Lung (tissue), 17 donors: ENCODE measurements at places on chromosomes 1 and 21. TPM values are rescaled to one million over a fixed set of nuclear protein-coding genes. Genes with fewer than 3 reads are reported as not detected.

- DNase-seq, result no peak
These were observed 22.7 kb downstream of the RBM15 start for GRCh38 chr1:110361856-110362255.

CD1B gene
- total RNA-seq, result not detected

TP73 gene
- total RNA-seq, result 12.3 TPM

GRCh38 chr1:218811497-218811896, 362.2 kb upstream of the LYPLAL1 start:
- DNase-seq, result no peak

DNA sequence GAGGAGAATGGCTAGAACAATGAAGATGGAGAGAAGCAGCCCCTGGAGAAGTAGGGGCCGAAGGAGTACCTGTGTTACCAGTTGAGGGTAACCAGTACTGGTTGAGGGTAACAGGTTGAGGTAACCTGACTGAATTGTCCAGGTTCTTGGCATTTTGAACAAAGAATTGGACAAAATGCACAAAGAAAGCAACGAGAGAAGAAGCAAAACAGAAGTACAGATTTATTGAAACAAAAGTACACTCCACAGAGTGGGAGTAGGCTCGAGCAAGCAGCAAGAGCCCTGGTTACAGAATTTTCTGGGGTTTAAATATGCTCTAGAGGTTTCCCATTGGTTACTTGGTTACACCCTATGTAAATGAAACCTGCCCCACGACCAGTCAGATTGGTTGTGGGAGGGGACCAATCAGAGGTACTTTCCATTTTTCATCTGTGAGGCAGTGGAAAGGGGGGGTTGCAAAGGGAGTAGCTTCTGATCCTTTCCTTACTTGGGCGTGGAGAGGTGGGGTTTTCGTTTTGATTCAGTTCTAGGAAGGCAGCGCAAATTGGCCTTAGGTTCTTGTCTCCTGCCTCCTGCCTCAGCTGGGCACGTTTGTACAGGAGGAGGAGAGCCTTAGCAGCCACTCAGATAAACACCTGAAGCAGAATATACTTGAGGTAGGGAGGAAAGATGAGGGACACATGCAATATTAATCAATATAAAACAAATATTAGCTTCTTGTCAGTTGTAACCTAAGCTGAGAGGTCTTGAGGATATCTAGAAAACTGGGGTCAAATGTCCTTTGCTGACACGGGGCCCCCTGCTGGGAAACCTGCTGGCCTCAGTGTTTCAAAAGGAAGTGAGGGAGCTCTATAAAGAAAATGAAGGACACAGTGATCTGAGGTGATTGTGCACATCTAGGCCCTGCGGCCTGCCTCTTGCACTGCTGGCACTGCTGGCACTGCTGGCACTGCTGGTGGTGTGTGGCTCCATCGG, 14.3 kb upstream of the LSM10 start:
- no peak for DNase-seq

FLG2 gene
- not detected for total RNA-seq

- DNase-seq, result no peak
These were observed 494.5 kb upstream of the PBX1 start for GRCh38 chr1:164064501-164064900.

FMOD gene
- 46.3 TPM for total RNA-seq

MSH4 gene
- total RNA-seq, result 0.34 TPM

- DNase-seq, result peak; percentile 25
These were observed 406.7 kb downstream of the DISC1 start for GRCh38 chr1:232033285-232033684.

DNA sequence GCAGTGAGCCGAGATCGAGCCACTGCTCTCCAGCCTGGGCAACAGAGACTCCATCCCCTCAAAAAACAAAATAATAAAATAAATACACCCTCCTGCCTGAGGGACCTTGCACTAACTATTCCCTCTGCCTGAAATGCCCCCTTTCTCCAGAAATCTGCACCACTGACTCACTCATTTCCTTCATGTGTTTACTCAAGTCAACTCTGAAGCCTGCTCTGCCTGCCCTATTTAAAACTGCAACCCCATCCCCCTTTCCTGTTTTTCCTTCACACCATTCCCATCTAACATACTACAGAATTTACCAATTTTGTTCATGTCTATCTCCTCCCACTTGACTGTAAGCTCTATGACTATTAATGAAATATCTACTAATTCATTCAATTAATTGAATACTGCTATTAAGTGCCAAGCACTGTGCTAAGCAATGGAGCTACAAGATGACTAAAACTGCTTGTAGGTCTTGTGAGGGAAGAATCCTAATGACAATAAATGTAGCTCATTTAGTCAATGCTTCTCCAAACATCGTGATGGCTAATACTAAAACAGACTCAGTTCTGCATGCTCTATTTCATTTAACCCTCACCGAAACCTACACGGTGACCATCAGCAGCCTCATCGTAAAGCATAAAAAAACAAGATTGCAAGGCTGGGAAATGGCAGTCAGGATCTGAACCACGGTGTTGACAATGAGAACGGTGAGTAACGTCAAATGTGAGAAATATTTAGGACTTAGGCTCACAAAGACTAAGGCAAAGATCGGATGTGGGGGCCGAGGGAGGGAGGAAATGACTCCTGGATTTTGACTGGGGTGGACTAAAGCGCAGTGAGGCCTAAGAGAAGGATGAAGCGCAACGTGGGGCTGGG, 749 bp upstream of the TMEM39B start:
- peak; percentile 47 for DNase-seq

DNA sequence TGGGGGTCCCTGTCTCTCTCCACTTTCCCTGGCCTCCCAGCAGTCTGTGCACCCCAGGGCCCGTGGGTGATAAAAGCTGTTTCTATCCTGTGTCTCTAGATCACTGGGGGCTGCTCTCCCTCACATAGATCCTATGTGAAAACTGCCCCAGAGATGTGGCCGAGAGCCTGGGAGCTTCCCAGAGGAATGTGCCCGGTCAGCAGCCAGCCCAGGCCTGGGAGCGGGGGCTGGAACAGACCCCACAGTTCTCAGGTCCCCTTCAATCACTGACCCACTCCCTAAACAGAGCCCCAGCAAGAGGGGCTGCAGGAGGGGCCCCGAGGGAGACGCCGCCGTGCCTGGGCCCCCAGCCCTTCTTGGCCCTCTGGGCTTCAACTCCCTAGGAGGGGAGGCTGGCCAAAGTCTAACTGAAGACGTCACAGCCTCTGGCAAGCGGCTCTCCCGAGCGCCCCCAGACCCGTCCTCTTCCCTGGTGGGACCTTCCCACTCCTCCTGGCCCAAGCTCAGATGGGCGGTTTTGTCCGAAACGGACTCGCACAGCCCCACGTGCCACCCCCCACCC, 403 bp downstream of the MXRA8 start:
- DNase-seq, result no peak

DNA sequence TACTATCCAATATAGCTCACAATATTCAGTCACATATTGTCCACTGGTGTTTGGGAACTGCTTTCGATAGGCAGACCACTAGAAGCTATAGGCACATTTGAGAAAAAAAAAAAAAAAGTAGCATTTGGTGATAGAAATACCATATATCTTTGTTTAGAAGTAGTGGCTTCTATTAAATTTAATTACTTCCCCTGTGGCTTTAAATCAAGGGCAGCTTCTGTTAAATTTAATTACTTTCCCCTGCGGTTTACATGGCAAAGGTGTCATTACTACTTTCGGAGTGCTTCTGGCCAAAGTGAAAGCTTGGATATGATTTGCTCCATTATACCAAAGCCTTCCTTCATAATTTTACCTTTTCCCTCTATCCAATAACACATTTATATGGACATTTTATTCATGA, 229.9 kb downstream of the TTLL7 start:
- DNase-seq, result no peak

- no peak for DNase-seq
These were observed 229.6 kb upstream of the COA6 start for GRCh38 chr1:234143681-234144080.

RHD gene
- total RNA-seq, result 2.2 TPM

- no peak for DNase-seq
These were observed 5.9 kb downstream of the PDC start for GRCh38 chr1:186454981-186455380.

GRCh38 chr1:109827466-109827865, 63.7 kb upstream of the EPS8L3 start:
- DNase-seq, result no peak
